Fibroblast of skin of left quadriceps (primary cell): ENCODE measurements at places on chromosomes 2 and 18.
A peak's percentile ranks its signal among the peaks of the same experiment; 100 is the strongest.

GRCh38 chr18:48409591-48410094 lies 460 bp upstream of the ZBTB7C start:
- no peak for DNase-seq

DNA sequence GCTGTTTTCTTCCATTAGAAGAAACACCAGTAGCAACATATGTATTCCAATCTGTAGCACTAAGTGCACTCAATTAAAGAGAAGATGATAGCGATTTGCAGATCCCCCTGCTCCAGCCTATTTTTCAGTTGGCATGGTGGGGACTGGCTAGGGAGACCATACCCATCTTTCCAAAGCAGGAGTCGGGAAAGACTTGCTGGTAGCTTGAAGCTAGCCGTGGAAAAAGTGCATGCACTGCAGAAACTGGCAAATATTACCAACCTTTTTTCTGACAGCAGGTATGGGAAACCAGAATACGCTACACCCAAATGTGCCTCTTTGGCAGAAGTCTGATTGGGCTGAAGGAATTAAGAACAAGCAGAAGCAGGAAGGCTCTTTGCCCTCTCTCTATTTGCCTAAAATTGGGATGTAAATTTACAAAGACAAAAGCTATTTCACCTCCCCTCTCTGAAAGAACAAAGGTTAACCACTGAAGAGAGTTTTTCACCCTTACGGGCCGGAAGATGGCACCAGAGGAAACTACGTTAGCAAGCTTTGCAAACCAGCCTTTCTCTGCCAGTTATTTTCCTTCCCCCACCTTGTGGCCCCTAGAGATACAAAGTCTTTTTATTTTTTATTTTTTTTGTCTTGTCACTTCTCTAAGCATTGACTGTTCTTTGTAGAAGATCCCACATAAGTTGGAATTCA lies 273.1 kb downstream of the DLGAP1 start:
- DNase-seq = no peak

DNA sequence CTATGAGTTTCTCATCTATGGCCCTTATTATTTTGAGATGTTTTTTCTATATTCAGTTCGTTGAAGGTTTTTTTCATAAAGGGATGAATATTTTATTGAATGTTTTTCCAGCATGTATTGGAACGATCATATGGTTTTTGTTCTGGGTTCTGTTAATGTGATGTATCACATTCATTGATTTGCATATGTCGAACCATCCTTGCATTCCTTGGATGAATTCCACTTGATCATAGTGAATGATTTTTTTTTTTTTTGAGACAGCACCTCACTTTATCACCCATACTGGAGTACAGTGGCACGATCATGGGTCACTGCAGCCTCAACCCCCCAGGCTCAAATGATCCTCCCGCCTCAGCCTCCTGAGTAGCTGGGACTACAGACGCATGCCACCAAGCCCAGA lies 5.5 kb upstream of the NEMP2 start:
- DNase-seq = no peak

DNA sequence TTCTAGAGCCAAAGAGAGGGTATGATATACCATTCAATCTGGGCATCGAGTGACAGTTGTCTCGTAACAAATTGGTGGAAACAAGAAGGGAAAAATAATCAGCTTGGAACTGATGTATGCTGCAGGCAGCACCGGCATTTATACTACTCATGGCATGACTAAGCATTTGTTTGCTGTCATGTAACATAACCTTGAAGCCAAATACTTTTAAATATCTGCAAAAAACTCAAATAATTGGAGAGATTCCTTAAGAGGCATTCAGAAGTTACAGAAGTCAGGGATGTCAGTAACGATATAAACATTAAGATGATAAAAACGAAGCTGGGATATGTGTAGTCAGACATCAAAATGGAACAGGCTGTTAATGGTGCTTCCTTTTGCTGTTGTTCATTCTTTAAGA lies 157.3 kb upstream of the MMADHC start:
- DNase-seq = no peak

GRCh38 chr2:174835797-174836255 lies 71.6 kb upstream of the CHRNA1 start:
- DNase-seq = peak; percentile 95

DNA sequence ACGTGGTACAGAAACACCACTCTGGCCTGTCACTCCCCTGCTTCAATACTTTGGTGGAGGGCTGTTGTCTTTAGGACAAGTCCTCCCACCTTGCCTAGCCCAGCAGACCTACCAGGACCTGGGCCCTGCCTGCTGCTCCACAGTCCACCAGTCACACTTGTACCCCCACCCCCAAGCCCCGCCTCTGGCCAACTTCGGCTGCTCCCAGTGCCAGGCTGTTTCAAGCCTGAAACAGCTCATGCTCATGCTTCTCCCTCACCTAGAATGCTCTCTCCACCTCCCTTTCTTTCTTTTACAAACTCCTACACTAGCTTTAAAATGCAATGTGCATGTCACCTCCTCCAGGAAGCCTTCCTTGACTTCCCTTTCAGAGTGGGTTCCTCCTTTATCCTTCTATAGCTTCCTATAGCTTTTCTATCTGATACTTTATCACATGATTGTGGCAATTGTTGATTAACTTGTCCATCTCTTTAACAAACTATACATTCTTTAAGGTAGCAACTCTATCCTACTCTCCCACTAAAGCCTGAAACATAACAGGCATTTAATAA lies 4.8 kb upstream of the OXER1 start:
- DNase-seq = no peak

DNA sequence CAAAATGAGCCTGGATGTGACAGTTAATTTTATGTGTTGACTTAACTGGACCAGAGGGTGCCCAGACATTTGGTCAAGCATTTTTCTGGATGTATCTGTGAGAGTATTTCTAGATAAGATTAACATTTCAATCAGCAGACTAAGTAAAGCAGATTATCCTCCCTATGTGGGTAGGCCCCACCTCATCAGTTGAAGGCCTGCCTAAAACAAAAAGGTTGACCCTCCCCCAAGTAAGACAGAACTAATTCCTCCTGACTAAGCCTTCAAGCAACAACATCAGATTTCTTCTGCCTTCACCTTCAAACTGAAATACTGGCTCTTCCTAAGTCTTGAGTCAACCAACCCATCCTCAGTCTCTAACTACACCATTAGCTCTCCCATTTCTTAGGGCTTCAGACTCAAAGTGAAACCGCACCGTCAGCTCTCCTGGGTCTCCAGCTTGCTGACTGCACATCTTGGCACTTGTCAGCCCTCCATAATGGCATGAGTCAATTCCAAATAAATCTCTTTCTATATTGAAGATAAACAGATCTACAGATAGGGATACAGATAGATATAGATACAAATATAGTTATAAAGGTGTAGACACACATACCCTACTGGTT lies 47.9 kb downstream of the MEMO1 start:
- no peak for DNase-seq

GRCh38 chr18:61991201-61991600 lies 98.4 kb upstream of the RNF152 start:
- no peak for DNase-seq

DNA sequence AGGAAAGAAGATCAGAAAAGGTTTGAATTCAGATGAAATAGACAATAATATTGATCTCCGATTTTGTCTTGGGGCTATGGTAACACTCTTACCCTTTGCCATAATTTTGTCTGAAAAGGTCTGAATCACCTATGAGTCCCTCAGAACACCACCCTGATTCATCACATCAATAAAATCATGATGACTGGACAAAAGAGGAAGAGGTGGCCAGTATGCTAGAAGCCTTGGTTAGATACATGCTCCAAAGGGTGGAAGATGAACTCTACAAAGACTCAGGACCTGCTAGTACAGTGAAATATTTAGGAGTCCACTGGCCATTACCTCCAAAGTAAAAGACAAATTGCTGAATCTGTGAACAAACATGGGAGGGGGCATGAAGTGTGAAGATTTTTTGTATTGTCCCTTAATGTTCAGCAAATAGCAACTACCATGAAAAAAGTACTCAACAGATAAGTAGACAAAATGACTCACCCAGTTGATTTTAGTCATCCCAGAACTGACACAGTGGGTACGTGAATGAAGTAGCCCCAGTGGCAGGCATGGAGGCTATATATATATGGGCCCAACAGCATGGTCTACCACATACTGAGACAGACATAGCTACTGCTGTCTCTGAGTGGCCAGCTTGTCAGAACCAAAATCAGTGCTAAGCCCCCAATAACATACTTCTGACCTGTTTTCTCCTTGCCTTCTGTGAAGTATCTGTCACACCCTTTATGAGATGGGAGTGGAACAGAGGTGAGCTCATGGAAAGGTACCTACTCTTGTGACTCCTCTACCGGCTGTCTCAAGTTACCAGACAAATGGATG lies 36.5 kb upstream of the GLS start:
- no peak for DNase-seq

GRCh38 chr2:59413751-59414570 lies 1139.5 kb downstream of the BCL11A start:
- no peak for DNase-seq

DNA sequence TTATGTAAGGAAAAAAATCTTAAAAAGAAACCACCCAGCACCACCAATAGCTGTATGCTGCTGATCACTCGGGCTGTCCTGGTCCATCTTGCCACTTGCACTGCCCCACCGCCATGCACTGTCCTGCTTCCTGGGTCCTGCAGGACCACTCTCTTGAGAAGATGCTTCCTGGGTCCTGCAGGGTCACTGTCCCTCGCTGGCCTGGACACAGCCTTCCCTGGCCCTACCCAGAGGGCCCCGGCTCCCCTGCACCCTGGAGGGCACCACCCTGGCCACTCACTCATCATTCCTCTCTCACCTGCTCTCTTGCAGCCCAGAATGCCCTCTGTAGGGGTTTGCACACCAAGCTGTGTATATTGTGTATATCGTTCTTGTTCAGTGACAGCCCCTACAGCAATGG lies 2.4 kb upstream of the OTOS start:
- DNase-seq = no peak

DNA sequence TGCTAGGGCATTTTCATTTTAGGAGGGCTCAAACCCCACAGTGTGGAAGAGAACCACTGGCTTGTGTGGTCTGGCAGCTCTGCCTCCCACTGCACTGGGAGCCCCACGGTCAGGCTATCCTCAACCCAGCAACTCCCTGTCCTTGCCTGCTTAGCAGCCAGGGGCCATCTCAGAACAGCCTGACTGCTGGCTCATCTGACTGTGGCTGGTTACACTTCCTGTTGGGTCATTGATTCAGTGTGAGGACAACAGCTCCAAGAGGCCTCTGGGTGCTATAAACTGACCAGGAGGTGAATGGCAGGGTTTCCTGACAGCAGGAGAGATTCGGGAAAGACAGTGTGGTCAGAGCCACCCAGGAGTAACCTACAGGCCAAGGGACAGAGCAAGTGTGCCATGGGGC lies 40.1 kb downstream of the AMER3 start:
- DNase-seq = no peak

DNA sequence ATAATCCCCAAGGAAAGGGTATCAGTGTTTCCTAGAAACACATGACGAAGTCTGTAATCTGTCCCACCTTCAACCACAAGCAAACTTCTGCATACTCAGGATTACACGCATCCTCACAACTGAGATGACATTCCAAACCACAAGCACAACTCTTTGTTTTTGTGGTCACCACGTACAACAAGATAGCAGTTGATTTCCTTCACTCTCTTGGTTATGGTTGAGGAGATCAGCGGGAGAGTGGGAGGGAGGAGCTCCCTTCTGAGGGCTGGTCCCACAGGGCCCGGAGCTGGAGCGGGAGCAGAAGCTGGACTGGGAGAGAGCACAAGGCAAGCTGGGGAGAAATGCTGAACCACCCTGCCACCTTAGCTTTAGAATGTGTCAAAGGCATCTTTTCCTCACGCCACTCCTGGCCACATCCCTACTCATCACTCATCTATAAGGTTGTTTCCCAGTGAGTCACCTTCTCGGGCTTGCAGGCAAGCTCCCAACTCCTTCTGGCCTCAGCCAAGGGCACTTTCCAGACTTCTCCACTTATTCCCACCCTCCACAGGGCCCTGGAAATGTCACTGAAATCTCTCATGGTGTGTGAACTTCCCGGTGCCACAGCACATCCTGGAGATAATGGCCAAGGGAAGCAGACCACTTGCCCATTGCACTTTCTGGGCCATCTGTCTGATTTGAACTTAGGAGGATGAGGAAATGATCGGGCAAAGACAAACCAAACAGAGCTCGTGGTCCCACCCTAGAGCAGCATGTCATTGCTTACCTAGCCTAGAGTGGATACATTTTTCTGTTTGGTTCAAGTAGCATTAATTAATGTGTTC lies 98.9 kb upstream of the LGALSL start:
- peak; percentile 56 for DNase-seq

GRCh38 chr18:37107748-37108522 lies 279.0 kb downstream of the KIAA1328 start:
- no peak for DNase-seq

DNA sequence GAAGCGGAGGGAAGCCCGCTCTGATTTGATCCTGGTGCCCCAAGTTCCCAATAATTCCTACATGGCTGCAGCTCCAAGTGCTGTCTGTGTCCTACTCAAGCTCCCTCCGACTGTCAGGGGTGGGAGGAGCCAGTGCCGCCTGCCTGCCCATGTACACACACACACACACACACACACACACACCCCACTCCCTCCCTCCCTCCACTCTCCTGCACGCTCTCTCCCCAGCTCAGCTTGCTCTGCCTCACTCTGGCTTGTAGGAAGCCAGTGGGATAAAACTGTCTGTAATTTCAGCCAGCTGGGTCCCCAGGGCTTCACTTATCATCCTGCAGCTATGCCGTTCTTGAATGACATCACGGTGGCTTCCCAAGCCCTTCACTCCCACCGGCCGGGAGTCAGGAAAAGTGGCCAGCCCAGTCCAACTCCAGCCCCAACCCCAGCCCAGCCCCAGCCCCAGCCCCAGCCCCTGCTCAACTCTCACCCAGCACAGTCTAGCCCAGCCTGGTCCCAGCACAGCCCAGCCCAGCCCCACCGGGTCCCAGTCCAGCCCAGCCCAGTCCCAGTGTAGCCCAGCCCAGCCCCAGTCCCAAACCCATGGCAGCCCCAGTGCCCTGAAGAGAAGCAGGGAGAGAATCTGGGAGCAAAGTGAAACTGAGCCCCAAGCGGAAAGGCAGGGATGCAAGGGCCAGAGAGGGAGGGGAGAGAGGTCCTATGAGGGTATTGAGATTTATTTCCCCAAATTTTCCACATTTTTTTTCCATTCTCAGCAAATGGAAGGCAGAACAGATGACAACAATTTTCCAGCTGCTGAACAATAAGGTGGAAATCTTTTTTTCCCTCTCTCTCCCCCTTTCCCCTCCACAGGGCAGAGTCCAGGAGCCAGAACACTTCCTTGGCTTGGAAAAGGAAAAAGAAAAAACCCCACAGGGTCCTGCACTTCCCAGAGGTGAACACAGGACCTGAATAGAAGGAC lies 144.0 kb downstream of the TNS1 start:
- peak; percentile 97 for DNase-seq

DNA sequence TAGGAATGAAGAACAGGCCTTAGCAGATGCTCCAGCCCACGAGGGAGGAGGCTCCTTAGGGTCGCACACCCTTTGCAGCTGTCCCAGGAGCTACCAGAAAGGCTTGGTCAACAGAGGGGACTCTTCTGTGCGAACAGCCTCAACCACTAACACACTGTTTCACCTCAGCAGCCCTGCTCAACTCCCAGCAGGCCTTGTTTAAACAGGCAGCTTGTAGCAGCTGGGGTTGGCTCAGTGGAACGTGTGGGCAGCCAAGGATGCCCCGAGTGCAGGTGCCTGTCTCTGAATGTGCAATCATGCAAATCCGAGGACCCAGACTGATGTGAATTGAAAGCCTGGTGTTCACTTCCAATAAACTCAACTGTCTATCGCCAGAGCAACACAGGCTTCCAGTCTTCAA lies 88.7 kb upstream of the CXCR4 start:
- no peak for DNase-seq
